Activated naive CD8-positive, alpha-beta T cell treated with anti-CD3 and anti-CD28 coated beads for 36 hours (primary cell): ENCODE measurements at places on chromosomes 1 and 21. TPM values are rescaled to one million over a fixed set of nuclear protein-coding genes. Genes with fewer than 3 reads are reported as not detected.

GRCh38 chr1:172003766-172004530 is 162.7 kb downstream of the DNM3 start:
- no peaks in the 10 kb centered on the region for H3K27me3 ChIP-seq
- no peaks in the 10 kb centered on the region for H3K4me1 ChIP-seq
- H3K27ac ChIP-seq, result no peak overlapping the region
- DNase-seq, result no peak
- no peaks in the 10 kb centered on the region for H3K36me3 ChIP-seq
- no peak overlapping the region for H3K4me3 ChIP-seq

DNA sequence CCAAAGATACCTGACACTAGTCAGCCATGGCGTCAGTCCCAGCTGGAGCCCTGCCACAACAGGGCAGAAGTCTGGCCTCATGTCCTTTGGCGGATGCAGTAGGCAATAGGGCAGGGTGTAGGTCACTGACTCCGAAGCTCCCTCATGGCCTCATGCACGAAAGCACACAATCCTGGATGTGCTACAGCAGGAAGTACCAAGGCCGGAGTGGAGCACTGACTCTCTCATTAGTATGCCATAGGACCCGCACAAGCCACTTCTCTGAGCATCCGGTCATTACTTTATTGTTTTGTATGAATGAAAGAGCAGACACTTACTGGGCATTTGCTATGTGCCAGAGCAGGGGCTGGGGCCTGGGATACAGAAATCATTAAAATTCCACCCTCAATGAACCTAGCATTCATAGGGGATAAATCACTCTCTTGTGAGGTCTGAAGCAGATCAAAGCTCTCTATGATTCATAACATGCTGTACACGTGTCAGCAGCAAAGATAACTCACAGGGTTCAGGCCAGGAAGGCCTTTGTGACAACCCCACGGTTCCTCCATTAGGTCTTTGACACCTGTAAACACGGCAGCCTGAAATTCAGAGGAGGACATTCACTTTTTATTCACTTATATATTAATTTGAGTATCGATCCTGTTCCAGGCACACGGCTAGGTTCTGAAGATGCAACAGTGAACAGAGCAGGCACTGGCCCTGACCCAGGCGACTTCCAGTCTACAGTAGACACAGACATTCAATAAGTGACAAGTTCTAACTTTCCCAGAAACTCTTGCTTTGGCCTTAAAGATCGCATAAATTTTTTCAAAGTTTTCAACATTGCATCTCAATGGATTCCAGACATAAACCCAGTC is 357.9 kb upstream of the USP24 start:
- no peak overlapping the region for H3K4me3 ChIP-seq
- no peak for DNase-seq

Gene MAN1C1
- total RNA-seq, result 5.1 TPM

DNA sequence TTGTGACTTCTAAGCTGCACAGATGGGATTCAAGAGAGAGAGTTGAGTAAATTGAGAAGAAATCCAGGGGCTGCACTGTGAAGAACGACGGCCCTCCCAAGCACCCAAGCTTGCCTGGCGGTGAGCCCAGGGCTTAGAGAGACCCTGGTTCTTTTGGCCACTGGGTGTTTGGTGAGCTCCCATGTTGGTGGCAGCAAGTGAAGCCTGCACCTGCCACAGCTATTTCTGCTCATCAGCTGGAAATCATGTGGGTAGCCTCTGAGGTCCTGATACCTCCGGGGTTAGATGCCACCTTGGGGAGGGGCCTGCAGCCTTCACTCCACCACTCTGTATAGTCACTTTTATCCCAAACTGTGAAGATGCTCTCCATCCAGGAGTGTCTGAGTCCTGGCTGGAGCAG is 6.2 kb upstream of the BTG2 start:
- H3K4me3 ChIP-seq, result no peak overlapping the region
- no peak overlapping the region for H3K27ac ChIP-seq
- H3K36me3 ChIP-seq, result no peaks in the 10 kb centered on the region
- no peaks in the 10 kb centered on the region for H3K27me3 ChIP-seq

Gene PLA2G5
- not detected for total RNA-seq

GRCh38 chr1:53392460-53392859 is 64.6 kb upstream of the LRP8 start:
- H3K4me1 ChIP-seq, result no peaks in the 10 kb centered on the region
- H3K27me3 ChIP-seq, result no peaks in the 10 kb centered on the region
- H3K27ac ChIP-seq, result no peak overlapping the region
- no peak for DNase-seq
- no peaks in the 10 kb centered on the region for H3K36me3 ChIP-seq

DNA sequence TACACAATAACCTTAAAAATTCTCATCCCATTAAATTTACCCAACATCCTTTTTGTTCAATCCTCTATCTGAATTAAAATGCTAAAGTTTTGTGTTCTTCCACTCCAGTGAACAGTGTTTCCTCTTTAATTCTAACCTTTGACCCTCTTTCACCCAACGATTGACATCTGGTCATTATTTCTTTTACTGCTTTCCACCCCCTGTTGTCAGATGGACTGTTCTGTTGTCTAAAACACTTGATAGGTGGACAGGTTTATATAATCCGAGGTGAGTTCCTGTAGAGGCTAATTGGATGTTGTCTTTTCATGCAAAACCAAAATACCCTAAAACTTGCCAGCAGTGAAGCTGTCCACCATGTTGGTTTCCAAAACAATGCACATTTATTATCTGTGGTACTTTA is 73.4 kb upstream of the SERTAD4 start:
- no peaks in the 10 kb centered on the region for H3K36me3 ChIP-seq
- peaks cover 17% of the 10 kb centered on the region for H3K27me3 ChIP-seq
- H3K27ac ChIP-seq, result no peak overlapping the region
- DNase-seq, result no peak

Gene RIMKLA
- total RNA-seq, result 8.1 TPM

Gene LAPTM5
- total RNA-seq, result 232 TPM

Gene NBPF6
- total RNA-seq, result not detected

DNA sequence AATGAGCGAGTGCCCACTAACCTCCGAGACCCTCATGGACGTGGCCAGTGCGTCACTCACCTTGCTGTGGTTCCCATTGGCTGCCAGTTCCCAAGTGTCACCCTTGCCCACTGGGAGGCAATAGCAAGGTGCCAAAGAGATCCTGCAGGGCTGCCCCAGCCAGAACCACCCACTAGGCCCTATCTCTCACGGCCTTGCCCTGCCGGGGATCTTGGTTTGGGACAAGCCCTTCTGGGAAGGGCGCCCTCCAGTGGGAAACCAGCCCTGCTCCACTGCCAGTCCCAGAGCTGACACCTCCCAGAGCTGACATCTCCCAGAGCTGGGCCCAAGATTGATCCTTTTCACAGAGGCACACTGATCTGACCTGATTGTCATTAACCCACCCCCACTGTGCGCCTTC is 2.1 kb upstream of the SELENON start:
- DNase-seq, result peak; percentile 38
- peaks cover 9% of the 10 kb centered on the region for H3K36me3 ChIP-seq
- H3K27me3 ChIP-seq, result no peaks in the 10 kb centered on the region
- no peak overlapping the region for H3K4me3 ChIP-seq

- no peak overlapping the region for H3K27ac ChIP-seq
- no peaks in the 10 kb centered on the region for H3K27me3 ChIP-seq
- H3K4me3 ChIP-seq, result no peak overlapping the region
- no peaks in the 10 kb centered on the region for H3K4me1 ChIP-seq
- DNase-seq, result no peak
These were observed 746.5 kb upstream of the CHRM3 start for GRCh38 chr1:238639861-238640260.

Gene AKIRIN1
- 70.7 TPM for total RNA-seq

DNA sequence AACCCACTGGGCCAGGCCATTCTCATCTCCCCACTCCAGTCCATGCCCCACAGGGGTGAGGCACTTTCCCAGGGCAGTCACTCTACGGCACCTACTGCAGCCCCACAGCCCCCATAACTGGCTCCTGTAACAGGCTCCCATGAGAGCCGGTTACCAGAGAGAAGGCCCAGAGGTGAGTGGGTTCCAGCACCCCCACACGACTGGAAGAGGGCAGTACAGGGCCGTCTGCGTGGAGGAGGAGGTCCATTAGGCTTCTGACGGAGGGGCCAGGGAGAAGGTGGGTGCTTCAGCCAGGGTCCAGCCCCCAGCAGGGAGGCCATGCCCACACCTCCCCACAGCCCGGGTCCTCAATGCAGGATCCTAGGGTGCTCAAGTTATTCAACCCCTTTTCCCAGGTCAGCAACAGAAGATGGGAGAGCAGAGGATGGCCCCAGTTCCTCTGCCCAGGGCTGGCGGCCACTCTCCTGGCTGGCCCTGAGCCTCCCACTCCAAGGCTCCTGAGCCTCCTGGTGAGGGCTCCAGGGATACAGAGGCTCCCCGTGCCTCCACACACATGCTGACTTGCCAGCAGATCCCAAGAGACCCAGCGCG is 1.6 kb downstream of the ACAP3 start:
- no peaks in the 10 kb centered on the region for H3K36me3 ChIP-seq
- H3K4me1 ChIP-seq, result peaks cover 20% of the 10 kb centered on the region
- no peaks in the 10 kb centered on the region for H3K27me3 ChIP-seq
- peak overlapping the region; percentile 70 for H3K27ac ChIP-seq

GRCh38 chr1:109466452-109467300 is at the start of gene SYPL2:
Gene SYPL2 (plus strand): TSS chr1:109466546. CDS start chr1:109466844, 298 bp downstream.
- peak within 1 kb of the TSS; percentile 49 for H3K4me3 ChIP-seq
- peaks cover 10% of the 10 kb centered on the region for H3K4me1 ChIP-seq
- no peak within 1 kb of the TSS for H3K27ac ChIP-seq
- H3K36me3 ChIP-seq, result no peaks in the 10 kb centered on the region
- DNase-seq, result peak; percentile 17
- peaks cover 86% of the 10 kb centered on the region for H3K27me3 ChIP-seq

GRCh38 chr1:115969509-115969908 is 6.8 kb upstream of the SLC22A15 start:
- H3K4me3 ChIP-seq, result no peak overlapping the region
- H3K4me1 ChIP-seq, result no peaks in the 10 kb centered on the region
- H3K27me3 ChIP-seq, result peaks cover 62% of the 10 kb centered on the region
- no peaks in the 10 kb centered on the region for H3K36me3 ChIP-seq

DNA sequence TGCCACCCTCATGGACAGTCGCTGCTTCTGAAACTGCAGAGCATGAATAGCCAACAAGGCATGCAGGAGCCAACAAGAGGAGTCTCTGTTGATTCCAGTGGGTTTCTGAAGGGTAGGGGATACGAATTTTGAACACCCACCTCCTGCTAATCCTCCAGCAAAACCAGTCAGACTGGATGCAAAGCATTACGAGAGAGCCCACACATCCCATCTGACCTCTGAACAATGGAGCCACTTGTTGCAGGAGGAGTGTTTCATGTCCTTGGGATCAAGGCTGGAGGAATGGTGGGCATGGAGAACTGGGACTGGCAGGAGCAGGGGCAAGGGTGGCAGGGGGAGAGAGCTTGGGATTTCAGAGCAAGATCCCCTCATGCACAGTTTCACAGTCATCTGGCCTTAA is 1.6 kb downstream of the VTCN1 start:
- H3K4me1 ChIP-seq, result no peaks in the 10 kb centered on the region
- no peak for DNase-seq
- no peak overlapping the region for H3K4me3 ChIP-seq
- H3K36me3 ChIP-seq, result no peaks in the 10 kb centered on the region

Gene PADI3
- not detected for total RNA-seq

Gene DHRS3
- 163 TPM for total RNA-seq

DNA sequence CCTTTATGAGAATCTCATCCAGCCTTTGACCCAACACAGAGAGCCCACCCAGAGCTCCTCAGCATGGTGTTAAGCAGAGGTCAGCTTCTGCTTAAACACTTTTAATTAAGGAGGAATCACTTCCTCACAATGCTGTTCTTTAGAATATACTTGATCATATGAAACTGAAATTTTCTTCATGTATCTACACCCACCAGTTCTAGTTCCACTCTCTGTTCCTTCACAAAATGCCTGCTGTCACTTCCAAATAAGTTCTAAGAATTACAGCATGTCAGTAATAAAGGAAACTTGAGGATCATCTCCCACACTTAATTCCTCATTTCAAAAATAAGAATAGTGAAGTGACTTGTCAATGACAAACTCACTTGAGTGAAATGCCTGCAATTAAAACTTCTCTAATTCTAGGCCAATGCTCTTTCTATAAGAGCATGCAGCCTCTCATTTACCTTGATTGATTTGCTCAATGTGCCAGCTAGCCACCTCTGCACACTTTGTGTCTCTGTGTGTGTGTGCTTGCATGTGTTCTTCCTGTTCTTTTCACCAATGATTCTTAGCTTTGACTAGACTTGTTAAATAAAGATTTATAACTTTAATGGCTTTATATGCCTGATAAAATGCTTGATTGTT is 356.3 kb downstream of the PLPP3 start:
- no peaks in the 10 kb centered on the region for H3K36me3 ChIP-seq
- no peaks in the 10 kb centered on the region for H3K27me3 ChIP-seq
- no peak for DNase-seq
- H3K27ac ChIP-seq, result no peak overlapping the region

Gene PTPRF
- 3.1 TPM for total RNA-seq

GRCh38 chr1:170521818-170522217 is 10.1 kb upstream of the GORAB start:
- H3K27me3 ChIP-seq, result peaks cover 43% of the 10 kb centered on the region
- no peak for DNase-seq
- H3K4me1 ChIP-seq, result no peaks in the 10 kb centered on the region
- no peak overlapping the region for H3K27ac ChIP-seq
- H3K4me3 ChIP-seq, result no peak overlapping the region

GRCh38 chr1:211711315-211711705 is 35.9 kb upstream of the NEK2 start:
- no peaks in the 10 kb centered on the region for H3K4me1 ChIP-seq
- no peak for DNase-seq
- H3K27ac ChIP-seq, result no peak overlapping the region
- H3K36me3 ChIP-seq, result no peaks in the 10 kb centered on the region
- H3K4me3 ChIP-seq, result no peak overlapping the region

Gene THEM5
- not detected for total RNA-seq

- H3K4me1 ChIP-seq, result peaks cover 48% of the 10 kb centered on the region
- no peaks in the 10 kb centered on the region for H3K27me3 ChIP-seq
These were observed 40.8 kb downstream of the SSBP3 start for GRCh38 chr1:54365398-54365797.

DNA sequence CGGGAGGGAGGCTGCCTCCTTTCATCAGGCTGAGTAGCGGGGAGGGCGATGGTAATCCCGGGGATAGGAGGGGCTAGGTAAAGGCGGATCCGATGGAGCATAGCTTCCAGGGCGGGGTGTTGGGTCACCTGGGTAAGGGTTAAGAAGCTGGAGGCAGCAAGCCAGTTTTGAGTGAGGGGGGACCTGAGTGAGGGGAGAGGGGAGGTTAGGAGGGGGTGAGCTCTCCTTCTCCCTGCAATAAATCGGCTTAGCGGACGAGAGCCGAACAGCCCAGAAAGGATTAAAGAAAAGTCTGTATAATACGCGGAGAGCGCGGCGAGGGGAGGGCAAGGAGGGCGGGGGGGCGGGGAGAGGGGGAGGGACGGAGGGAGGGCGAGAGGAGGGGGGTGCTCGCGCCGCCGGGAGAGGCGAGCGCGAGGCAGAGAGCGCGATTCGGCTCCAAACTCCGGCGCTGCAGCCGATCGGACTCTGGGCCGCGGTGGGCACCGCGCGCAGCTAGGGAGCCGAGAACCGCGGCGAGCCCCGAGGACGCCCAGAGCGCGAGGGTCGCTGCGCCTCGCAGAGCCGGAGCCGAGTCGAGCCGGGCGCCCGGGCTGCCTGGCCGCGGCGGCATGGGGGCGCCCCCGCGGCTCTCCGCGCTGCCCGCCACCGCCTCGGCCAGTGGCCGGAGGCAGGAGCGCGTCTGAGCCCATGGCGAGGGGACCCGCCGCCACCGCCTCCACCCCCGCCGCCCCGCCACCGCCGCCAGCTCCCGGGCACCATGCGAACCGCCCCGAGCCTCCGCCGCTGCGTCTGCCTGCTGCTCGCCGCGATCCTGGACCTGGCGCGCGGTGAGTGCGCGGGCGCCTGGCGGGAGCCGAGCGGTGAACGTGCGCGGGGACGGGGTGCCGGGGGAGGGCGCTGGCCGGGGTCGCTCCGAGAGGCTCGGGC is at the start of gene IGSF21:
TSS of gene IGSF21 (plus strand) at position 430 of the 930 bp plus-strand sequence. CDS start at position 761, 331 bp downstream.
- DNase-seq, result no peak
- H3K4me1 ChIP-seq, result peaks cover 5% of the 10 kb centered on the region
- peaks cover 79% of the 10 kb centered on the region for H3K27me3 ChIP-seq
- no peaks in the 10 kb centered on the region for H3K36me3 ChIP-seq
- H3K4me3 ChIP-seq, result no peak within 1 kb of the TSS
- no peak within 1 kb of the TSS for H3K27ac ChIP-seq
